Activated naive CD4-positive, alpha-beta T cell (primary cell): ENCODE measurements at places on chromosomes 7 and 10.
A peak's percentile ranks its signal among the peaks of the same experiment; 100 is the strongest.

DNA sequence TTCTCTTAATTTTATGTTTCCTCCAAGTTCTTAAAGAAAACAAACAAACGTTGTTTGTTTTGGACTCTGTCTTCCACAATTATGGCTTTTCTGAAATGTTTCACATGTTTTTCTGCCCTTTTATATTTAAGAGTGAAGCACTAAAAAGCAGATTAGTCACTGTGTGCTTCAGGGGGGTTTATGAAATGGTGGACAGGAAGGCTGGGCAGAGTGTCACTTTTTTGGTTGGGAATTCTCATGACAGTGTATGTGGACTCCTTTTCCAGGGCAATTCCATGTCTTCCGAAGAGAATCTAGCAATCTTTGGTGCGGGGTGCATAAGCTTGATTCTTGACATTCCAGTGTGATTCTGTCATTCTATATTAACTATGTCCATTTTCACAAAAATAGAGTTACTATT is 669.4 kb downstream of the PARD3 start:
- no peak for DNase-seq

- DNase-seq: no peak
Observed at GRCh38 chr10:53140506-53140905, 367.9 kb upstream of the MBL2 start.

- no peak for DNase-seq
Observed at GRCh38 chr10:99524050-99524666, 8.6 kb upstream of the NKX2-3 start.

DNA sequence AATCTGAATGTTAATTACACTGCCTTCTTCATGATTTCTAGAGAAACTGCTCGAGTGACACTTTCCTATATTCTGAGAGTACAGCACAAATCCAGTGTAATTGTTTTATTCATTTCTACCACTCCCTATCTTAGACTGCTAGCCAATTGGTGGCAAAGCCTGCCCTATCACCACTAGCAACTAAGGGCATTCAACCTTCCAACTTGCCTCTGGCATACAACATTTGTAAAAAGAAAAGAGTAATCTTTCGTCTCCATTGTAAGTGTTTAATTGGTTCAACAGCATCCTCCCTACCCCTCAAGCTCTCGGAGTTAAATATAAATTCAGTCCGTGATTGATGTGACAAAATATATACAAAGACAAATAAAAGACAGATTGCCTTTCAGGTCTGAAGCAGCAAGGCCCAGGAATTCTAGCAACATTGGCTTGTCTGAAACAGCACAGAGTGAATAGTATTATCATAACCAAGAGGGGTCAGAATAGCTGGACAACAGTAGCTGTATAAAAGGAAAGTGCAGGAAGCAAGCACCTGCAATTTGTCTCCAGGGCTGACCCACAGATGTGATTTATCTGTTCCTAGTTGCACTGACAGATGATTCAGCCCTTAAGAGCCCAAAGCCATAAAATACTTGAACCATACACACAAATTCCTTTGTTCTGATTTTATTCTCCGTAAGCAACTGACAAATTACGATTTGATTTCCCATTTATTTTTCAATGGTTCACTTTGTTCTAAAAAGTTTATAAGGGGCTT is 47.6 kb upstream of the ANKRD1 start:
- no peak for DNase-seq

- DNase-seq: no peak
Observed at GRCh38 chr10:65415318-65415717, 1510.5 kb upstream of the LRRTM3 start.

DNA sequence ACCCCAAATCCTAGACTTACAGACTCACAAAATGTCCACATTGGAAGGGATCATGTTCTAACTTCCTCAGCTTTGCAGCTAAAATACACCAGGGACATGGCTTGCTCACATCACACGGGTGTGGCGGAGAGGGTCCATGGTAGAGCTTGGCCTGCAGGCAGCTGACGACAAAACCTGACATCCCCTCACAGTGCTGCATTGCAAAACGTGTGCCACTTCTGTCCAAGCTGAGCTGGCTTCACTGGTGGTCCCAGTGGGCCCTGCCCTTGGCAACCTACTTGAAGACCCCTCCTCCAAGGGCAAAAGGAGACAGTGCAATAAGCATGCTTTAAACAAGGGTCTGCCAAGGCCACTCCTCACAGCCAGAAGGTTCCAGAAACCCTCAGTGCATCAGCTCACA is 21.9 kb downstream of the ANXA11 start:
- DNase-seq: no peak

- no peak for DNase-seq
Observed at GRCh38 chr10:86472061-86472460, 49.5 kb downstream of the WAPL start.

DNA sequence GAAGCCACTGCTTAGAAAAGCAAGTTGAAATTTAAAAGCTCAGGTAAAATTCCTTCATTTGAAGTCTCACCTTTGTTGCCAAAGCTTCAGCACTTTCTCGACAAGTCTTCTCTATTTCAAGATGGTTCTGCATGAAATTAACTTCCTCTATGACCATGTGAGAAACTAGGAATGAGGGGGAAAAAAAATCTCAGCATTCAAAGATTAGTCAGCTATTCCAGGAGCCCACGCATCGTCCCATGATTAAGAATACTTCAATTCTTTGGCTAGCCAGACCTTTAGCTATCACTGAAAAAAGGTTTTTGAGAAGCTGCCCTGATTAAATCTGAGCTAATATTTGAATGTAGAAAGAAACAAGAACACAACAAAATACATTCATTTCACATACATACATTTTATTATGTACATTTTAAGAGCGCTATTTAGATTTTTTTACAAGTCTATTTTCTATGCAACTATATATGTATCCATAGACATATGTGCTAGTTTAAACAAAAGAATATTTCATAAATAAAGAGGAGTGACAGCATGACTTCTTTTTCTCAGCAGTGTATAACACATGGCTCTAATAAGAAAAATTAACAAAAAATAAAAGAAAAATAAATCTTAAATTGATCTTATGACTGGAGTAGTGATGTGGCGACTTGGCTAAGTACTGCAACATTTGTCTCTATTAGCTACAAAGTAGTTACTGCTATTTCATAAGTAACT is 44.8 kb downstream of the SHTN1 start:
- no peak for DNase-seq

DNA sequence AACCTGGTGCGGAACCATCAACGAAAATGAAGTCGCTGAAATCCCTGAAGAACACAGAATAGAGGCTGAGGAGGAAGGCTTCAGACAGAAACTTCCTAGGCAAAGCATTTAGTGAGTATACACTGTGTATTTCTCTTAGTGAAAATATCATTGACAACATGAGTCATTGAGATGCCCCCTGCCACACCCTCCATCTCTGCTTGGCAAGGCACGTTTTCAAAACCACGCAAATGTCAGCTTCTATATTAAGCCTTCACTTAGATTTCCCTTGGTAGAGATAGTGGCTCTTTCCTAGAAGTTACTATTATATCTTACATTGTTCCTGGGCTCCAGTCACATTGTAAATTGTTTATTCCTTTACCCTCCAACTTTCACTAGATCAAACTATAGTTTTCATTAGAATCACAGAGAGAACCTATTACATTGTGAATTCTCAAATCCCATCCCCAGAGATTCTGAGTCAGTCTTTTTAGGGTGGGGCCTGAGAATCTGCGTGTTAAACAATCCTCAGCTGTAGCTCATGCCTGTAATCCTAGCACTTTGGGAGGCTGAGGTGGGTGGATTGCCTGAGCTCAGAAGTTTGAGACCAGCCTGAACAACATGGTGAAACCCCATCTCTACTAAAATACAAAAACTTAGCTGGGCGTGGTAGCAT is 4.6 kb upstream of the SKAP2 start:
- no peak for DNase-seq

DNA sequence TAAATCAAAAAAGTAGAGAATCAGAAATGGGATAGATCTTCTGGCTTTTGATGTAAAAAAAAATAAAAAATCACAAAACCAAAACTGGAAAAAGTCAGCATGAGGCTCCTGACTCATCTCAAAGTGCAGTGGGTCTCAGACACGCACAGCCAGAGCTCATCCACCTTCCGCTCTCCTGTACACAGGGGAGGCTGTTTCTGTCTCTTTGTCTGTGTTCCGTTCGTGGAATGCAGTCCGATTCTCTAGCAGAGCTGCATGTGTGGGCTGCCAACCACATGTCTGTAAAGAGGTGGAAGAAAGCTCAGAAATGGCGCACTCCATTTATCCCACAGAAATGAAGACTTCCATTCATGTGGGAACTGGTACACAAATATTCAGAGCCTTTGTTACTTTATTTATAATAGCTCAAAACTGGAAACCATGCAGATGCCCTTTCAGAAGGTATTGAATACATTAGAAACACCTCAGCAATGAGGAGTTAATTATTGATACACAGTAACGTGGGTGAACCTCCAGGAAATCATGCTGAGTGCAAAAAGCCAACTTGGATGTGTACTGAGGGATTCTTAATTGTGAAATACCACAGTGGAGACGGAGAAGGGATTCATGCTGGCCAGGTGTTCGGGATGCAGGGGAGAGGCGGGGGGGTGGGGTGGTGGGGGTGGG is 123.3 kb downstream of the TRRAP start:
- DNase-seq: no peak

GRCh38 chr7:2374830-2375728 is 20.5 kb downstream of the EIF3B start:
- DNase-seq: no peak

GRCh38 chr7:1917221-1918062 is 247.4 kb downstream of the ELFN1 start:
- DNase-seq: no peak

GRCh38 chr7:121480058-121480457 is 84.0 kb upstream of the FAM3C start:
- DNase-seq: no peak

DNA sequence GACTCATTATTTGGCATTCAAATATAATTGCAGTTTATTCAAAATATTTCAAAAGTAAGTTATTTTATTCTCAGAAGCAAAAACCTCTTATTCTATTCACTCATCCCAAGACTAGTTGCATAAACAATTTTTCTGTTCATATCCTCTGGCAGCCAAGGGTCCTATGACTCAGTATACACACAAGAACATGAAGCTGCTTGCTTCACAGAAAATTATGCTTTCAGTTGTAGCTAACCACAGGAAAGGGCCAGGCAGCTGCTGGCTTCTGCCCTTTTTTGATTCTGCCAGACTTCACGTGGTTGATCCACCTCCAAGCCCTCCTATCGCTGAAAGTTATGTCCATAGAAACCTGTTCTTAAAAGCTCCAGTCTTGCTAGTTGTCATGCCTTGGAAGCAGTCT is 108.8 kb downstream of the ABCA13 start:
- DNase-seq: no peak

- no peak for DNase-seq
Observed at GRCh38 chr10:1659221-1659791, 78.0 kb downstream of the ADARB2 start.

- no peak for DNase-seq
Observed at GRCh38 chr10:10564081-10564794, 453.4 kb upstream of the CELF2 start.

DNA sequence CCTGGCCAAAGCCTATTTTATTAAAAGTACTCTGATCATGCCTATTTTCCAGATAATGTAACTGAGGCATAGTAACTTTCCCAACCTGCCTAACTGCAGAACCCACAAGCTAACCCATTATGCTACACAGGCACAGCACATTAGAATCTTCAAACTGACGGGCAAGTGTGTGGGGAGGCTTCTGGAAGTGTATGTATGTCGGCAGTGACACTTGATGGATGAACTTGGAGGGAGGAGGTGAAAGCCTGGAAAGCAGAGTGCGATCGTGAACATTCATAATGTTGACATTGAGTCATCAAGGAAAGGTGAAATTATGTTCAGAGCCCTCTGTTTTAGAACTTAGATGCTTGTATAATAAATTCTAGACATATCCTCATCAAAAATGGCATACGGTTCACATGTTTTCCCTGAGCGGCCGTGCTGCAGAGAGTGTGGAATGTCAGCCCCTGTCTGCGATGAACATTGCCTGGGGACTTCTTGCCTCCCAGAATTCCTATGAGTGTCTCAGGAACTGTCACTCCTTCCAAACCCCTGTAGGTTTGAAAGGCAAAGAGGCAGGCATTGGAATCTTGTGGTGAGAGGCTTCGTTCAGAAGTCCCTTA is 102.4 kb downstream of the SLIT1 start:
- no peak for DNase-seq

GRCh38 chr10:122298206-122298597 is 27.1 kb downstream of the BTBD16 start:
- no peak for DNase-seq

DNA sequence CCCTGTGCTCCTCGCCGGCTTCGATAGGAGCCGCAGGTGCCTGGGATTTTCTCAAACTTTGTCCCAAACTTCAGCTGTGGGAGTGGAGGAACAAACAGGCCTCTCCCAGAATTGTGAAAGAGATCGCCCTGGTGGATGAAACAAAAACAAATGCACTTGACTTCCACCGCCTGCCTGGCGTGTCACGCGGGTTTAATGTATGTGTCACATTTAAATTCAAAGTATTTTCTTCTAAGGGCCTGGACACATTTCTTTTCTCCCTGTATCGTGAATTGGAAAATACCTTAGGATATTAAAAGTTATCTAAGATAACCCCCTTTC is 694 bp upstream of the WASL start:
- DNase-seq: peak; percentile 32

- no peak for DNase-seq
Observed at GRCh38 chr10:60560451-60560850, 170.8 kb upstream of the ANK3 start.

GRCh38 chr10:73875139-73875475 is 752 bp upstream of the CAMK2G start:
- DNase-seq: no peak

- no peak for DNase-seq
Observed at GRCh38 chr7:28841766-28842165, 116.4 kb downstream of the TRIL start.

DNA sequence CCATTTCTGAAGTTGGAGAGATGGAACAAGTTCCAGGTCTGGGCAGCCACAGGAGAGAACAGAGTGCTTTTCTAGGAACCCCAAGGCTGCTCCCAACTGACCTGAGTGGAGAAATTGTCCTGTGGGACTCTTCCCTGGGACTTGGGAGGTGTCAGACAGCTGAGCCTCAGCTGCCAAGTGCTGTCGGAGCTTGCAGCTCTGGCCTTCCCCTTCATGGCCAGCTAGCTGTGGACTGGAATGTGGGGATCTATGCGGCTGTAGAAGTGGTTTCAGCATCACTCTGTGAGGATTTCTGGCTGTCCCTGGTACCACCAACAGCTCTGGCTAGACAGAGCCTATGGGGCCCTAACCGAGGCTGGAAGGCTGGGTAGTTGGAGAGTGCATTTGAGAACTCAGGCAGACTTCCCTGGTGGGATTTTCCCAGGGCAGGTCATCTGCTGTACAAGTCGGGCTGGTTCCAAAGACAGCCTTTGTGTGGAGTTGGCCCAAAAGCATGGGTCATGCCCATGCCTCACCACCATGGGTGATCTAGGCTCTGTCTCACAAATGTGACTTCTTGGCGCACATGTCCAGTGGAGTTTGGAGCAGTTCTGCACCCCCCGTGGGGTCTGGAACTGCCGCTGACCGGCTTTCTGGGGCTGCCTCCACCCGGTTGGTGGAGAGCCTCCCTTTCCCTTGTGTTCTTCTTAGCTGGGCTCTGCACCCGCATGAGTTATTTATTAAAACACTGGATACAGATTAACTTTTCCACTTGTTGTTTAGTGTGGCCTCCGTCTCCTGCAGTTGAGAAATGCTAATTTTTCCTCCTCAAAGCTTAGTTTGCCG is 10.9 kb downstream of the SUFU start:
- DNase-seq: no peak

- DNase-seq: no peak
Observed at GRCh38 chr7:11786186-11786585, 45.8 kb downstream of the THSD7A start.
